ENCODE measurements at places on chromosomes 2 and 18.

GRCh38 chr2:129857200-129857599 lies 122.3 kb upstream of the RAB6C start:
- DNase-seq, result no peak

GRCh38 chr2:230758566-230759480 lies 46.2 kb downstream of the CAB39 start:
- DNase-seq, result peak; percentile 41

GRCh38 chr18:933082-933481 lies 28.4 kb downstream of the ADCYAP1 start:
- DNase-seq, result no peak

- no peak for DNase-seq
Observed at GRCh38 chr2:130245976-130246375, 47.7 kb upstream of the TUBA3E start.

GRCh38 chr18:45656194-45656770 lies 41.0 kb downstream of the SLC14A2 start:
- DNase-seq, result no peak

GRCh38 chr2:131035112-131035825 lies 58.0 kb downstream of the FAM168B start:
- no peak for DNase-seq

- DNase-seq, result no peak
Observed at GRCh38 chr18:7601246-7601615, 34.1 kb downstream of the PTPRM start.

GRCh38 chr18:22324191-22325131 lies 93.3 kb downstream of the CTAGE1 start:
- no peak for DNase-seq

DNA sequence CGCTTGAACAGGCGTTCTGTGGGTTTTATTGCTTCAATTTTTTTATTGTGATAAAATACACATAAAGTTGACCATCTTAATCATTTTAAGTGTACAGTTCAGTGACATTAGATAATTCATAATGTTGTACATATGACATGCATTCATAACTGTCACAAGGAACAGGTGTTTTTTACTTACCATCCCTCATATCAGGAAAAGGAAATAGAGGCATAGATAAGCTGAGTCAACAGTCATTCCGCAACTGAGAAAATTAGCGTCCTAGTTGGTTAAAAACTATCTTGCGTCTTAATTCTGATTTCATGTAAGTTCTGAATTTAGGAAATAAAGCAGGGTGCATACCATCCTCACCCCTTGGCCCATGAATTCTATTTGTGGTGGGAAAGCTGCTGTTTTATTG lies 36.5 kb downstream of the PLB1 start:
- no peak for DNase-seq

GRCh38 chr2:54740333-54740732 lies 16.9 kb downstream of the EML6 start:
- no peak for DNase-seq

DNA sequence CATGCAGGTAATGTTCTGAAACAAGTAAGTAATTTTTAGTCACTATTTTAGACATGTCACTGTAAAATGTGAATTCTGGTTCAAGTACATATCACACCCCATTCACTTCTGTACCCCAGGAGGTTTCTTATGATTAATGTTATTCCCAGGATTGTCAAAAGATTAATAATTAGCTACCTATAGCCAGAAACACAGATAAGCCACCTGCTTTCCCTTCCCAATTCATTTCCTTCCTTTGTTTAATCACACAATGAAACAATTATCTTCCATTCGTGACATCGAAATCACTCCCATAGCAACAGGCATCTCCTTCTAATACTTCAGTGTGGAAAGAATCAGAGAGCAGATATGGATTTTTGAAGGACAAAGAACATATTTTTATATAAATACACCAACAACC lies 1650.3 kb upstream of the CELF4 start:
- DNase-seq, result no peak

DNA sequence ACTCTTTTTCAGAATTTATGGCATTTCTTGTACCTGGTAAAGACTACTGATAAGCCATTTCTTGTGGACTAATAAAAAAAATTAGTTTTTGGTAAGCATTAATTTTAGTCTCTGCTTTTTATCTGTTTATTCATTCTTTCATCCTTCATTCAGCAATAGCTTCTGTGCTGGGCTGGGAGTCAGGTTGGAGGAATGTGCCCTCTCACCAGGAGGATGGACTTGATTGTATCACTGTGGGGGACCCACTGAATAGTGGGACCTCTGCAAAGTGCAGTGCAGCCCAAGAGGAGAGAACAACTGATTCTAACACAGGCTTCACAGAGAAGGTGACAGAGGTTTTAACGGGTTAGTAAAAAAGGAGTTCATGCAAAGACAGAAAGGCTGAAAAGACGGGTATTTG lies 39.1 kb downstream of the CDC42EP3 start:
- no peak for DNase-seq

- DNase-seq, result no peak
Observed at GRCh38 chr2:120445449-120446143, 99.7 kb downstream of the INHBB start.

GRCh38 chr2:119517433-119517832 lies 6.8 kb downstream of the SCTR start:
- no peak for DNase-seq

- peak; percentile 95 for DNase-seq
Observed at GRCh38 chr2:15730545-15731212, 139.0 kb downstream of the DDX1 start.

DNA sequence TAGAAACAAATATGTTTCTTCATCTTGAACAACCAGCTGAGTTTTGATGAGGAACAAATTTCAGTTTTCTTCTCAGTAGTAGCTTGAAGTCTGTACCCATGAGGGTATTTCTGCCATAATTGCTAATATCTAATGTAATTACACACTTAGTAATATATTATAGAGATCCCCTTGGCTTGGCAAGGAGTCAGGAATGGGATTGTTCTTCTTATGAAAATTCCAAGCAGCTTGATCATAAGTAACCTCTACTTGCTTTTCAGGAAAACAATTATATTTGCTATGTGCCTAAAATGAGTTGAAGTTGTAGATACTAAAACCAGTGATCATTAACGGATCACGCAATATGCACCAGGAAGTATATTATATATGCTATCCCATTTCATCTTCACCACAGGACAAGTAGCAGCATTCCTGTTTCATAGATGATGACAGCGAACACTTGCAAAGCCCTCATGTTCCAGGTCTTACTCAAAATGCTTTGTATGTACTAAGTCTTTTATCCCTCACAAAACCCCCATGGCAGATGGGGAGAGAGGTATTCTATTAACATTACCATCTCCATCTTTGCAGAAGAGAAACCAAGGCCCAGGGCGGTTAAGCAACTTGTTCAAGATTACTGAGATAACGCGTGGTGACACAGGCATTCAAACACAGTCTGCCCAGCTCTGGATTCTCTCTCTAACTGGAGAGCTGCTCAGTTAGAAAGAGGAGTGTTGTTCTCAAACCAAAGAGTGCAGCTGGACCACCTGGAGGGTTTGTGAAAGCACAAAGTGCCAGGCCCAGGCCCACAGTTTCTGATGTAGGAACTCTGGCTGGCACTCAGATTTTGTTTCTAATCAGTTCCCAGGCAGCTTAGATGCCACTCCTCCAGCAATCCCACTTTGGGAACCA lies 21.8 kb upstream of the RGPD4 start:
- DNase-seq, result no peak

- no peak for DNase-seq
Observed at GRCh38 chr2:211512806-211513205, 956.4 kb downstream of the CPS1 start.

DNA sequence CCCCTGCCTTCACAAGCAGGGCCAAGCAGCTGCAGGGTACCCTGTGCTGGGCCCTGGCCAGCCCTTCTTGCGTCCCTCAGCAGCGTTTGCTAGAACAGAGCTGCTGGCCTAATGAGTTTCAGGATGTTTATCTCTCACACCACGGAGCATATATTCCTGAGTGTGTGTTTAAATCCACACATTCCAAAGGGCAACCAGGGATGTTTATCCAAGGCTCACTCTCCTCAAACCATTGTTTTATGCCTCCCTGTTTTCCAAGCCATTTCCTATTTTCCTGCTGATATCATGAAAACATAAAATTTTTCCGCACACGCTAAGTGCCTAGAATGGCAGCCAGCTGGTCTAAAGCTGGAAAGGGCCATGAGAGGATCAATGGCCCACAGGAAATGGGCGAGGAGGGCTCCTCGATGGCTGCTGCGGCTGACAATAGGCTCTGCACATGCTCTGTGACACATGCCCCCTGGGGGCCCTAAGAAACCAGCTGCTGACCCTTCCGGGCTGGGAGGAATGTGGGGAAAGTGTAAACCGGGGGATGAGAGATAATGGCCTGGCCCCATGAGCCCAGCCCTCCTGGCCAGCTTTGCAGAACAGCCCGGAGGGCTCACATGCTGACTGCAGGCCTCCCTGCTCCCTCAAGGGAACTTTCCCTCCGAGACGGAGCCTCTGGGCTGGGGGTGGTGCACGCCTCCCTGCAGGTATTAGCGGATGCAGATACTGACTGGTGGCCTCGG lies 194.0 kb downstream of the NDUFA10 start:
- no peak for DNase-seq

GRCh38 chr2:128876986-128877983 lies 558.6 kb upstream of the HS6ST1 start:
- no peak for DNase-seq

- DNase-seq, result no peak
Observed at GRCh38 chr2:45808294-45808800, 156.9 kb downstream of the PRKCE start.

DNA sequence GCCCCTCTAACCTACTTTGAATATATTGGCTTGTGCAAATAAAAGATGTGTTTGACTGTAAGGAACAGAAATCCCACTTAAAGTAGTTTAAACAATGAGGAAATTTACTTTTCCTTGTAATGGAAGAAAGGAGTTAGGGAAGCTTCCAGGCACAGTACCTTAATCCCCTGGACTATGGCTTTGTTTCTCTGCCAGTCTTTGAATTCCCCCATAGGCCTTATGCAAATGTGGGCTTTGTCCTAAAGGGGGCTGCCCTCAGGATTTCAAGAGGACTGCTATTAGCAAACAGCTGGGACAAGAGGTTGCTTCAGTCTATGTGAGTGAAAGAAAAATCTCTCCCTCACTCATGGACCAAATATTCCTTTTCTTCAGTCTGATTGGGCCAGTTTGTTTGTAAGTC lies 255.1 kb upstream of the THSD7B start:
- no peak for DNase-seq

- no peak for DNase-seq
Observed at GRCh38 chr18:4878480-4878879, 318.6 kb downstream of the AKAIN1 start.

DNA sequence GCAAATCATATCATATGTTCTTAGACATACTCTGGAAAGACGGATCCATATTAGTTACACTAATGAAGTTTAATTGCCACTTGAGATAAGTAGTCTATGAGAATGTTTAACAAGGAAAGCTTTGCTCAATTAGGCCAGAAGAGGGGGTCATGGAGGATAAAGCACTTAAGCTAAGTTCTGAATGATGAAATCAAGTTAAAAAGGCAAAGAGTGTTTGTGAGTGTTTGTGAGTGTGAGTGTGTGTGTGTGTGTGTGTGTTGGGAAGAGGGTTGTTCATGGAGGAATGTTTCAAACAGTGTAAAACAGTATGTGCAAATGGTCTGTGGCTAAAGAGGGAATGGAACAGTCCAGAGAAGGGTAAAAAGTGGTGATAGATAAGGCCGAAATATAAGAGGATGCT lies 360.9 kb downstream of the ERBB4 start:
- DNase-seq, result peak; percentile 4

DNA sequence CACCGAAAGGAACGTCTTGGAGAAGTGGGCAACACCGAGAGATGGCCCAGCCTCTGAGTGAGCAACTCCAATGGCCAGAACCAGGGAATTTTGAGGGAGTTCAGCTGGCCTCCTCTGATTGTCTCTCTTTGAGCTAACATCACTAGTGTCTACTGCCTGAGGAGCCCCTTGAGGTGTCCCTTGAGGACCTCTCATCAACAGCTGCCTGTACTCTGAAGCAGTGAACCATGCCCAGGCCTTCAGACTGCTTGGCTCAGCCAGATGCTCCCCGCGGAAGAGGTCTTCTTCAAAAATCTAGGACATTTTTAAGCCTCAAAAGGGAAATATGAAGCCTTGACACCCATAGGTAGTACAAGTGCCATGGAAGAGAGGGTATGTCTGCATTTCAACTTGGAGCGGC lies 430.4 kb downstream of the TXNL1 start:
- DNase-seq, result no peak

DNA sequence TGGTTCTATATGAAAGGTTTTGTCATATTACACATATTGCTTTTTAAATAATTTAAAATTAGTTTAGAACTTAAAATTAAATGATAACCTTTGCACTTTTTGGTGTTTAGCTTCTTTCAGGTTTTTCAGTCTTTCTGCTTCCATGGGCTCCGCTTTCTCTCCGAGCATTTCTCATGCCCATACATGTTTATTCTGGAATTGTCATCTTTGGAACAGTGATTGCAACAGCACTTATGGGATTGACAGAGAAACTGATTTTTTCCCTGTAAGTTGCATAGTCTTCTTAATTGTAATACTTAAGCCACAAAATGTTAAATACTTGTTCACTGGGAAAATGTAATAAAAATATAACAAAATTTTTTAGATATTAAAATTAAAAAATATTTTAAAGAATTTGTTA lies 31.0 kb downstream of the CYBRD1 start:
- DNase-seq, result no peak

- no peak for DNase-seq
Observed at GRCh38 chr2:151669585-151670081, 64.6 kb downstream of the NEB start.

DNA sequence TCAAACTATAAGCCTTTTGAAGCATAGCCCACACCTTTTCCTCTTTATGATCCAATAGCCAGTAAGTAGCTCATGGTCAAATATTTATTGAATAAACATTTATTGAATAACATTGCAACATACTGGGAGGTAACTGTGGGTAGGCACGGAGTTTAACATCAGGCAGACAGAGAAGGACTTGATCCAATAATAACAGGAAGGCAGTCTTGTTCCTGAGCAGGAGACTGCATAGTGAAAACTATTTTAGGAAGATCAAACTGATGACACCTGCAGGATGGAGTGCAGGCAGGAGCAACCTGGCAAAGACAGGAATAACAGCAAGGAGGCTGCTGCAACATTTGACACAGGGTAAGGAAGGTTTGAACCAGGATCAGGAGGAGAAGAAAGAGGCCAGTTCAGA lies 3.1 kb upstream of the DCTN1 start:
- peak; percentile 57 for DNase-seq
